ENCODE measurements at places on chromosomes 4 and X. TPM values are rescaled to one million over a fixed set of nuclear protein-coding genes. Genes with fewer than 3 reads are reported as not detected.

ANAPC4 gene
- 20.9 TPM for polyA plus RNA-seq

NPFFR2 gene
- 1.6 TPM for polyA plus RNA-seq

C4orf51 gene
- not detected for polyA plus RNA-seq

- DNase-seq, result no peak
Measured at GRCh38 chr4:108982402-108983185, 219.7 kb upstream of the ETNPPL start.

DNA sequence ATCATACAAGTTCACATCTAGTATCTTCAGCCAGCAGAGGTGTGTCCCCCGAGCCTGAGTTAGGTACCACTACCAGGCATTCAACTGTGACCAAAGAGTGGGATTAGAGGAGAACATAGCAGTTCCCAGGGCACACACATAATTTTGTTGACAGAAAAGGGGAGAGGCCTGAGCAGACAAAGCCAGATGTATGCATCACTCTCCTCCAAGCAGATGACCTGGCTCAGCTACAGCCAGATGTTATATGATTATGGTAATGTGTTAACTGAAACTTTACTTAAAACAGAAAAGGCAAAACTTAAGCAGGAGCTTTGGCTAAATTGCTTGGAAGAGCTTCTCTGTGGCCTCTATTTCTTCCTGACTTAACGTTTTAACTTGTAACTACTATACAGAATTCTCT is 88.9 kb downstream of the CC2D2A start:
- no peak for DNase-seq

GRCh38 chr4:4694296-4694772 is 152.5 kb upstream of the STX18 start:
- DNase-seq, result no peak

DNA sequence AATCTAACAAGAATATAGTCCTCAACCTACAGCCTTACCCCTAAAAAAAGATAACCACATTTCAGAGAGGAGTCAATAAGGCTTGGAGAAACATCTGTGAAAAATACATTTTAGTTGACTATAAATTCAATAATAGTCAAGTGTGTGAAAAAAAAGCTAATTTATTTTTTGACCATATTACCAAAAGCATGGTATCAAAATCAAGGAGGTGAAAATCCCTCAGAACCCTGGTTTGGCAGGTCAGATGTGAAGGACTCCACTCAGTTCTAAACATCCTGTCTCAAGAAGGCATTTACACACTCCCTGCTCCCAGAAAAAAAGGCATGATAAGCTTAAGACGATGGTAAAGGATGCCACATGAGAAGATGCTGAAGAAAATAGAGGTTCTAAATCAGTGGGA is 745.1 kb upstream of the TENM3 start:
- DNase-seq, result no peak

- no peak for DNase-seq
Measured at GRCh38 chr4:27742816-27743215, 882.2 kb downstream of the STIM2 start.

- no peak for DNase-seq
Measured at GRCh38 chrX:65596270-65597034, 61.9 kb upstream of the LAS1L start.
